Stimulated activated CD8-positive, alpha-beta memory T cell treated with anti-CD3 and anti-CD28 coated beads, Interleukin-15, amount 100 ng/mL, for 24 hours (primary cell): ENCODE measurements at places on chromosomes 7 and 10.

DNA sequence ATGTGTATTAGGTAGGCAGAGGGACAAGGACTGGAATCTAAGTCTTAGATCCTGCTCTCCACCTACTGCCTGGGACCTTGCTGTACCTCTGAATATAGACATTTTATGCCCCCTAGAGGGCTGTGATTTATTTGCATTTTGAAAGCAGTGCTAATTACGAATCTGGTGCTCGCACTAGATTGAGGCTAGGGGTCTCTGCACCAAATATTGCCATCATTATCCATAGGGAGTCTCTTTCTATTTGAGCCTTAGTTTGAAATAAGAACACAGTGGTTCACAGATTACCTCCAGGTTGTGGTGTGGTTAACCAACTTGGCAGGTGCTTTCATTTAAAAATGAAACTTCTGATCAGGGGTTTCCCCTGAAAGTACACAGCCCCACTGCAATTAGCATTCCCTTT is 41.8 kb downstream of the CNNM1 start:
- no peak for DNase-seq

DNA sequence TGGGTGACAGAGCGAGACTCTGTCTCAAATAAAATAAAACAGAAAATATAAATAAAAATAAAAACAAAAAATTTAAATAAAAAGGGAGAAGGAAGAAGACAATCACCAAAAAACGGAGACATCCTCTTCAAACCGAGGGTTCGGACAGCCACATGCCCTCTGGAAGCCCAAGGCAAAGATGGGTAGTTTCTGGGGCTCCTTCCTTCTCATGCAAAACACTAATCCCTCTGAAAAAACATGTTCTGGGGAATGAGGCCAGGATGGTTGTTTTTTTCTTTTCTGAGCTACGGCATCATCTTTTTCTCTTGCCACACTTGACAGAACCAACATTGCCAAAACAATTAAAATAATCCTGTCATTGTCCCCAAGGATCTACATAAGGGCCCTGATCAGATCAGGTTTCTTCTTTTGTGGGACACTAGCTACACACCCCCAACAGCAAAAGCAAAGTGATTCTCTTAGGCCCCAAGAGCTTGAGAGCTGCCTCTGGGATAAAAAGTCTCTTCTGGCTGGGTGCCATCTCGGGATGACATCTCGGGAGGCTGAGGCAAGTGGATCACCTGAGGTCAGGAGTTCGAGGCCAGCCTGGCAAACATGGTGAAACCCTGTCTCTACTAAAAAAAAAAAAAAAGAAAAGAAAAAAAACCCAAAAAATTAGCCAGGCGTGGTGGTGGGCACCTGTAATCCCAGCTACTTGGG is 14.2 kb upstream of the POR start:
- no peak for DNase-seq

DNA sequence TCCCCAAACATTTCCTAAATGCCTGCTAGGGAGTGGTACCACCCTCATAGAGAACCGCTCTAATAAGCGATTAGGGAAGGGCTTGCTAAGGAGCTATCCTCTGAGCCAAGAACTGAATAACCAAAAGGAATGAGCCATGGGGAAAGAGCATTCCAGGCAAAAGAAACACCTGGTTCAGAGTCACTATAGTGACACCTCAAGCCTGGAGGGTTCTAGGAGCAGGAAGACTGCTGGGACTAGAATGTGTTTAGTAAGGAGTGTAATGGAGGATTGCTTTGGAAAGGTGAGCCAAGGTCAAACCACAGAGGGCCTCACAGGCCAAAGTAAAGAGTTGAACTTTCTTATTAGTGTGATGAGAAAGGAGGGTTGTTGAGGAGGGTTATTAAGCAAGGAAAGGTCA is 38.7 kb upstream of the NRBF2 start:
- DNase-seq: no peak

- no peak for DNase-seq
These were observed 661.1 kb upstream of the ANKRD30A start for GRCh38 chr10:36464291-36464690.
